ENCODE measurements at places on chromosomes 3 and 15.

GRCh38 chr15:79540551-79540950 is 108.4 kb downstream of the MINAR1 start:
- no peak for DNase-seq

GRCh38 chr15:77496715-77497109 is 76.0 kb downstream of the HMG20A start:
- DNase-seq: peak; percentile 72

DNA sequence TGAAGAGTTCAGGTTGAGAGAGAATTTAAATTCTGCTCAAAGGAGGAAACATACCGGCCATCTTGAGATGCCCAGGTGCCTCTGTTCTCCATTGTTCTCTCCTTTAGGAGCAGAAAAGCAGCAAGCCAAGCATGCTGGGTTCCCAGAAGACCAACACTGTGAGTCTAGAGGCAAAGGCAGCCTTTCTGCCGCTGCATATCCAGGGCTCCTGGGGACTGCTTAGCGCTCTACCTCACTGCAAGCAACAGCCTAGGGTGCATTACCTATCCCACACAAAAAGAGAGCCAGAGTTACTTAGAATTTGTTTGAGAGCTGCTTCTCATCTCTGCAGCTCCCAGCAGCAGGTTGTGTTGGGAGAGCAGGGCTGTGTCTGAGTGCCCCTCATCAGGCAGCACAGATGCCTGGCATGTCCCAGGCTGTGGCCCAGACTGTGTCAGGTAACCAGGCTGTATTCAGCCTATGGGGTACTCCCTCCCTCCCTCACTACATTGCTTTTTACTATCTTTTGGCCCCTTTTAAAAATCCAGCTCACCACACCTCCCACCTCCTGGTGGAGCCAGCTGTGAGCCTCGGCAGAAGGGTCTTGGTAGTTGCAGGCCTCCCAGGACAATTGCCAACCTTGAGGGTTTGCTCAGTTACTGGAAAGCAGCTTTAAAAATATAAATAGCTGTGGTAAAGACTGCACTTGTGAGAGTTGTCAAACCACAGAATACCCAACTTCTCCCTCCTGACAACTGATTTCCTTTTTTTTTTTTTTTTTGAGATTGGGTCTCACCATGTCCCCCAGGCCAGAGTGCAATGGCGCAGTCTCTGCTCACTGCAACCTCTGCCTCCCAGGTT is 30.2 kb downstream of the BCL2L10 start:
- DNase-seq: no peak

DNA sequence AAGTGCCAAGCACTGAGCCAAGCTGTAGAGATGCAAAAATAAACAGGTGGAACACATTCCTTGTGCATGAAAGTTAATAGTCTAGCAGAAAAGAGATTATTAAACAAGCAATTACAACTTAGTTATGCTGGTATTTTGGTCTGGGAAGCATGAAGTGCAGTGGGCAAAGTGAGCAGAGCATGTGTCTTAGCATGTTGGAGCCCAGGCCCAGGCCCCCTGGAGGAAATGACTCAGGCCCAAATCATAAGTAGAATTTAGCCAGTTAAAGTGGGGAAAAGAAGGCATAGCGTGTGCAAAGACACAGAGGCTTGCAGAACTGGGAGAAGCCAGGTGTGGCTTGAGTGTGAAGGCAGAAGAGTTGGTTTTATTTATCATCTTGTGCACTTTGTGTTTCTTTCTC is 163.8 kb upstream of the ATP11B start:
- no peak for DNase-seq

DNA sequence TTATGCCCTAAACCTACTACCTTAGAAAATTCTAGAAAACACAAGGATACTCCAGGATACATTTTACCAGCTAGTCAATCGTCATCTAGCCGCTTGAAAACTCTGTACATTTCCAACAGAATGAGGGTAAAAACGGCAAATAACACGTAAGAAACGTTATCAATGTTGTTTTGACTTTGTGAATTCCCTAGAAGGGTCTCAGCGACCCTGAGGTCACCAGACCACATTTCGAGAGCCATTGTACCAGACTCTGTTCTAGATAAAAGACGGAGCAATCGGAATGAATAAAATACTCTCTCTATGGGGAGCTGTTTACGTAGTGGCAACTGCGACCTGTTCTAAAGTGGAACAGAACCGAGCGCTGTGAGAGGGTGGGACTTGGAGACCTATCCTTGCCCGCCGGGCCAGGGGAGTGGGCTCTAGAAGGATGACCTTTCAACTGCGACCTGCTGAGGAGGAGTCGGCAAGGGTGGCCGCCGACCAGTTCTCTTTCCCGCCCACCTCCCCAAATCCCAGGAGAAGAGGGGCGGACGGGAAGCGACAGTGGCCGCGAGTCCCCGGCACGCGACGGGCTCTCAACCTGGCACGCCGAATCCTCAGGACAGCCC is 778 bp upstream of the AP4E1 start:
- peak; percentile 37 for DNase-seq

DNA sequence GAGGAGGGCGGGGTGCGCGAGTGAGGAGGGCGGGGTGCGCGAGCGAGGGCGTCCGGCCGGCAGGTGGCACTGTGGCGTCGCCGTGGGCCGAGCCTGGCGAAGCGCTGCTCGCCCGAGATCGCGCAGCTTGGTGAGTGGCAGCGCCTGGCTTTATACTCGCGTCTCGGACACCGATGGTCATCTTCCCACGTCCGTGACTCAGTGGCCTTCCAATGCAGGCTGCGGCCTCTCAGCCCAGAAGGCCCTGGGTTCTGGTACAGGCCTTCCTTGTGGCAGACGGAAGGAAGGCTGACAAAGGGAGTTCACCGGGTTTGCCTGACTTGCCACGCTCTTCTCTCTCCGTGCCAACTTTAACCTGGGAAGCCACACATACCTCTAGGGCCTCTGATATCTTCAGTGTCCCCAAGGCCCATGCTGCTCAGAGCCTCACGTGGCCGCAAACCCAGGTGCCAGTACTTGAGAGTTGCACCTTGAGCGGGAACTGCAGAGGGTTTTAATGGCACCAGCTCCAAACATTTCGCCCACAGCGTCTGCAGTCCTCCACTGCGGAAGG is 195.3 kb upstream of the LYSMD4 start:
- DNase-seq: peak; percentile 88

DNA sequence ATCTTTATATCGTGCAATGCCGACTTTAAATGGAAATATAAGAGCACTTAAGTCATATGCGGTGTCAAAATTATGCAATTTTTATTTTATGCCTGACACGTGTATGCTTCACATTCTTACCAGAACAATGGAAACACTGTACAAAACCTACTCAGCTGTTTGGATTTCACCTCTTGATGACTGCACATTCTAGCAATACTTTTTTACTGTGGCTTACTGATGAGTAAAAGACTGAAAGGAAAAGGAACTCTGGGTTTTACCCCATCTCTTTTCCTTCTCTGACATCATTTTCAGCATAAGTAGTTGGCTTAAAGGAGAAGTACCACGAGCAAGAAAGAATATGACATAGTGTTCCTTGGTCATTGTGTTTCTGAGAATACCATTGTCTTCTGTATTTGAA is 142.8 kb downstream of the POLR2M start:
- DNase-seq: no peak

- DNase-seq: no peak
Observed at GRCh38 chr3:159866201-159866746, 122.4 kb upstream of the IL12A start.

- no peak for DNase-seq
Observed at GRCh38 chr3:25531971-25532370, 103.9 kb downstream of the RARB start.

DNA sequence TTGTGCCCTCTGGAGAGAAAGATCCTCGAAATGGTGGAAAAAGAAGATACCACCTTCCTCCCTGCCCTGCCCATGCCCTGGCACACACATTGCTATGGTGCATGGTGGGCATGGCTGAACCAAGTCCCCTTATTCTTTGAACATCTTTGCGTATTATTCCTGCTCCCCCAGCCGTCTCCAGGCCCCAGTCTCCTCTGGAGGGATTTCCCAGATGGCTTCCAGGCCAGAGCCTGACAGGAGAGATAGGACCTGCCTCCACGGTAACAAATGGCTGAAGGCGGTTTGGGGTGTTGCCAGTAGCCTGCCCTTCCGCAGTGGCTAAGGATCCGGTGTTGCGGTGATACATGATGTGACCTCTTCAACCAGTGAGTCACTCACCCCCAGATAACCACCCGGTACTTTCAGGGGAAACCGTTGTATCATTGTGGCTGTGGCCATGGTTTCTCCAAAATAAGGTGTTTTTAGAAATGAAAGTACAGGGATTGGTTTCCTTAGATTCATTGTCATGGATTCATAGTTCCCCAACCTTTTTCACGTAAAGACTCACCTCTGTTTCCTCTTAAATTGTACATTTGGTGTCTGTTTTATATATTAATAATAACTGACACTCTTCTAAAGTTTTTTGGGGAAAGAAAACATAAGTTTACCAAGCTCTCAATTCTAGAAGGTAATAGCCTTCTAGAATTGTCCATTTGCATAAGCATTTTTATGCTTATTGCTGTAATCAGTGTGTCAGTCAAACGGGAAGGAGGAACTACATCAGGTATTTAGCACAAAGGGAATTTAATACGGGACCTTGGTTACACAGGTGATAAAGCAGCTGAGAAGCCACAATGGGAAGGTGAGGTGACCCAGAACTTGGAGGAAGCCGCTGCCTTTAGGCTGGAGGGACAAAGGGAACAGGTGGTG is 25.9 kb downstream of the SMAD3 start:
- no peak for DNase-seq

DNA sequence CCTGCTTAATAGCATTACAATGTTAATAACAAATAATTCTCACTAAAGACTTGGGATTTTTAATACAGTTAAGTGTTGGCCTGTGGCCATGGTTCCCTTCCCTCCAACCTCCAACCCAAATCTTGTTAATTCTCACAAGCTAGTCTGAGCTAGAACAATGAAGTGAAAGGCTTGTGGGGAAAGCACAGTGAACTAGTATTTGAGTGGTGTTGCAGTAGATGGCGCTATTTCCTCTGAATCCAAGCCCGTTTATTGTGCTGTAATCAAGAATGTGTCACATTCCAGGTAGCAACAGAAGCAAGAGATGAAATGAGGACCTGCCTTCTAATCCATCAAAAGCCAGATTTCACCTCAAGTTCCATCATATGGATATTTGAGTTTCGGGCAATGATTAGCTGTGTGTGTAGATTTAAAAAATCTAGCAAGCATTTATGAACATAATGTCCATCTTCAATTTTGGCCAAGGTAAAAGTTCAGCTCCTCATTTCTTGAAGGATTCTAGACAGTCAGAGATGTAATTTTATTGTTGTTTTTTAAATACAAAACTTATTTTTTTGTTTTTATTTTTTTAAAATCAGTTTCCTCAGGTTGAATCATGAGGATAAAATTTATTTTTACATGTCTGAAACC is 160.7 kb downstream of the SQOR start:
- DNase-seq: no peak

- DNase-seq: no peak
Observed at GRCh38 chr3:145963111-145963510, 197.9 kb downstream of the PLOD2 start.

DNA sequence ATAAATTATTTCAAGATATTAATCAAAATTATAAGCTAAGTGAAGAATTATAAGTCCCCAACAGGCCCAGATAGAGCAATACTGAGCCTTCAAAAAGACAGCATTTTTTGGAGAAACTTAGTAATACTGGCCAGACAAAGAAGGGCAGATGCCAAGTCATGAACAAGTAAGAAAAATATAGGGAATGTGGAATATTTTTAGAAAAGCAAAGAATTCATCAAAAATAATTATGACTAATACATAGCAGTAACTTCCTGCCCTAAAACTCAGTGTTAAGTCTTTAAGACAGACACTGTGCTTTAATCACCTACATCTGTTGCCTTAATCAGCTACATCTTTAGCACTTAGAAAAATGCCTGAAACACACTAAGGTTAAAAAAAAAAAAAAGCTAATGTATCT is 31.2 kb downstream of the DPH6 start:
- DNase-seq: no peak
